WTC11 (cell line): ENCODE measurements at places on chromosomes 7 and 10. TPM values are rescaled to one million over a fixed set of nuclear protein-coding genes. Genes with fewer than 3 reads are reported as not detected.
A peak's percentile ranks its signal among the peaks of the same experiment; 100 is the strongest.

The HOXA9 gene
- not detected in 3 replicates for total RNA-seq

The CDNF gene
- 0.27 to 1.4 TPM (median 0.41 TPM) in 3 replicates for total RNA-seq

DNA sequence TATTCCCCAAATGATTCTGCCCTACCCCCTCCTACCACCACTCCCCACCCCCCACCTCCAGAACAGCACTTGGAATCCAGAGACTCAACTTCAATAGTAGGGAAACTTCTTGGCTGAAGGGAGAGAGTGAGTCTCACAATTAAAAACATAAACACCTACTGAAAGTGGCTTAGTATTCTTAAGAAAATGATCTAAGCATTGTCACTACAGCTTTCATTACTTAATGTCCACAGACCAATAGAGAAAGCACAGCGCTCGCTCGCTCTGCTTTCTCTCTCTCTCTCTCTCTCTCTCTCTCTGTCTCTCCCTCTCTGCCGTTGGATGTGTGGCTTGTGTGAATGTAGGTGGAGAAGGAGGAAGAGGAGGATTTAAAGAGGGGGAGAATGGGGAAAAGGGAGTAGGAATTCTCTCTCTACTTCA lies 1.5 kb upstream of the SEMA3A start:
- DNase-seq, result no peak
- H3K27ac ChIP-seq, result peak overlapping the region; percentile 95
- H3K27me3 ChIP-seq, result no peaks in the 10 kb centered on the region
- no peaks in the 10 kb centered on the region for H3K36me3 ChIP-seq
- H3K4me1 ChIP-seq, result peaks cover 61% of the 10 kb centered on the region
- H3K4me3 ChIP-seq, result peak overlapping the region; percentile 93

DNA sequence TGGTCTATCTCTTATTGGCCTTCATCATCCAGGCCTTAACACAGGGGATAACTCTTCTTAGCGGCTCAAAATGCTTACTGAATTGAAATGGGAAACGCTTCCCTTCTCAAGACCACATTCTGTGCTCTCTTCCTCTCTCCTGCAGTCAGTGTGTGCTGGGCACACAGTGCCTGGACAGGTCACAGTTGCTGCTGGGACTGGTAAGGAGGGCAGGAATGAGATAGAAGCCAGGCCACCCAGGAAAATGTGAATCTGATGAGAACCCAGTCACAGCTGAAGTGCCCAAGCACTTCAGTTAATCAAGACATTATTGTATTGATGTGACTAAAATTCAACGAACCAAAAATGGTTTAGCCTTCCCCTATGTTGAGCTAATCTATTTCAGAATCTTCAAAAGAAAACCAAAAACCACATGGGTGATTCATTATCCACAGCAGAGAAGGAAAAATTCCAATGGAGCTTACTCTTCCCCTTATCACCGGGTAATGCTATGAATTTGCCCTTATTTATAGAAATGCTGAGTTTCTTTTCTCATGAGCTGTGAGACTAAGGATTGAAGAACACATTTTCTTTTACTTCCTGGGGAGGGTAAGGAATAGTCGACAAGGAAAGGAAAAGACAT lies 41.2 kb upstream of the PLPP4 start:
- no peak overlapping the region for H3K4me3 ChIP-seq
- no peak for DNase-seq
- H3K4me1 ChIP-seq, result peaks cover 7% of the 10 kb centered on the region
- no peak overlapping the region for H3K27ac ChIP-seq
- no peaks in the 10 kb centered on the region; the same call in 1 of the 2 replicates for H3K27me3 ChIP-seq
- H3K36me3 ChIP-seq, result no peaks in the 10 kb centered on the region

DNA sequence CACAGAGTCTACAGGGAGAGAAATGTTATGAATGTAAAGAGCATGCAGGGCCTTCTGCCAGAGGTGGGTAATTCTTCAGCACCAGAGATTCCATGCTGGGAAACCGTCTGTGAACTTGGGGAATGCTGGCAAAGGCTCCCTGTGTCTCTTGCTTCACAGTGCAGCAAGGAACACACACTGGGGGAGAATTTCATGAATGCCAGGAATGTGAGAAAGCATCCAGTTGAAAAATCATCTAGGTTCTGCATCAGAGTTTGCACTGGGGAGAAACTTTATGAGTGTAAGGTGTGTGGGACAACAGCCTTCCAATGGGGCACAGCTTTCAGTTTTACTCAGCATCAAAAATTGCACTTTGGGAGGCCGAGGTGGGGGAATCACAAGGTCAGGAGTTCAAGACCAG lies 224.3 kb upstream of the IGFBP3 start:
- H3K27me3 ChIP-seq, result no peaks in the 10 kb centered on the region
- no peaks in the 10 kb centered on the region for H3K36me3 ChIP-seq
- H3K4me1 ChIP-seq, result peaks cover 35% of the 10 kb centered on the region
- peak; percentile 59 for DNase-seq
- H3K4me3 ChIP-seq, result no peak overlapping the region
- peak overlapping the region; percentile 66 for H3K27ac ChIP-seq

- no peak overlapping the region for H3K4me3 ChIP-seq
- H3K27ac ChIP-seq, result peak overlapping the region; percentile 83
- H3K27me3 ChIP-seq, result no peaks in the 10 kb centered on the region
- H3K36me3 ChIP-seq, result peaks cover 58% of the 10 kb centered on the region
Measured at GRCh38 chr10:121524157-121524817, 74.0 kb downstream of the FGFR2 start.

The RPEL1 gene
- total RNA-seq, result 0.09 TPM in 1 of 3 replicates, not detected in the others

The FXYD4 gene
- not detected in 3 replicates for total RNA-seq

GRCh38 chr10:131890276-131891195 lies 10.3 kb upstream of the PPP2R2D start:
- no peaks in the 10 kb centered on the region; the same call in 1 of the 2 replicates for H3K27me3 ChIP-seq
- no peak for DNase-seq
- no peaks in the 10 kb centered on the region for H3K36me3 ChIP-seq
- no peak overlapping the region for H3K4me3 ChIP-seq

- H3K4me1 ChIP-seq, result no peaks in the 10 kb centered on the region
- H3K36me3 ChIP-seq, result peaks cover 20% of the 10 kb centered on the region
- H3K4me3 ChIP-seq, result no peak overlapping the region
- no peaks in the 10 kb centered on the region for H3K27me3 ChIP-seq
- no peak for DNase-seq
Measured at GRCh38 chr7:98193474-98194180, 17.6 kb upstream of the BHLHA15 start.

- peaks cover 25% of the 10 kb centered on the region for H3K36me3 ChIP-seq
- 0 out of 2 replicates have a peak overlapping the region, but pooled peaks have one; percentile 26 for H3K27ac ChIP-seq
- H3K4me3 ChIP-seq, result no peak overlapping the region
- H3K4me1 ChIP-seq, result peaks cover 34% of the 10 kb centered on the region
Measured at GRCh38 chr7:30434140-30434799, 44.3 kb downstream of the NOD1 start.

- H3K4me1 ChIP-seq, result peaks cover 9% of the 10 kb centered on the region
- peaks cover 10% of the 10 kb centered on the region for H3K36me3 ChIP-seq
- H3K27me3 ChIP-seq, result no peaks in the 10 kb centered on the region
- no peak for DNase-seq
- no peak overlapping the region for H3K27ac ChIP-seq
- H3K4me3 ChIP-seq, result no peak overlapping the region
Measured at GRCh38 chr7:29132980-29133379, 13.4 kb downstream of the CPVL start.

The ACTL6B gene
- total RNA-seq, result 0.96 to 1.3 TPM (median 0.99 TPM) in 3 replicates

DNA sequence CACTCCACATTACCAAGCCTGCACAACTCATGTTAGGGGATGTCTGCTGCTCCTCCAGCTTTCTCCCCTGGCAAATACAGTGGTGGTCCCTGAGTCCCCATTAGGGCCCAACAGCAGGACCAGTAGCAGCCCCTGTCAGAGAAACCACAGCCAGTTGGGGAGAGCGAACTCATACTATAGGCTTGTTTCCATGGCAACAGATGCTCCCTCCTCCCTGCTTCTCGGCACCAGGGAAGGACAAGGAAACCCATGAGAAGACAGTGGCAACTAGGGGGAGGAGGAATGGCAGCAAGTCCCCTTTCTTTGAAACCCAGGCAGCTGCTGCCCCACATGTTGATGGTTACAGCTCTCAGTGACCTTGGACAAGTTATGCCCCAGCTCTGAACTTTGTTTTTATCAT lies 326.4 kb downstream of the KCNMA1 start:
- peaks cover 27% of the 10 kb centered on the region for H3K4me1 ChIP-seq
- no peak overlapping the region for H3K4me3 ChIP-seq
- no peaks in the 10 kb centered on the region for H3K36me3 ChIP-seq
- H3K27me3 ChIP-seq, result peaks cover 15% of the 10 kb centered on the region
- H3K27ac ChIP-seq, result no peak overlapping the region
- peak; percentile 23 for DNase-seq

DNA sequence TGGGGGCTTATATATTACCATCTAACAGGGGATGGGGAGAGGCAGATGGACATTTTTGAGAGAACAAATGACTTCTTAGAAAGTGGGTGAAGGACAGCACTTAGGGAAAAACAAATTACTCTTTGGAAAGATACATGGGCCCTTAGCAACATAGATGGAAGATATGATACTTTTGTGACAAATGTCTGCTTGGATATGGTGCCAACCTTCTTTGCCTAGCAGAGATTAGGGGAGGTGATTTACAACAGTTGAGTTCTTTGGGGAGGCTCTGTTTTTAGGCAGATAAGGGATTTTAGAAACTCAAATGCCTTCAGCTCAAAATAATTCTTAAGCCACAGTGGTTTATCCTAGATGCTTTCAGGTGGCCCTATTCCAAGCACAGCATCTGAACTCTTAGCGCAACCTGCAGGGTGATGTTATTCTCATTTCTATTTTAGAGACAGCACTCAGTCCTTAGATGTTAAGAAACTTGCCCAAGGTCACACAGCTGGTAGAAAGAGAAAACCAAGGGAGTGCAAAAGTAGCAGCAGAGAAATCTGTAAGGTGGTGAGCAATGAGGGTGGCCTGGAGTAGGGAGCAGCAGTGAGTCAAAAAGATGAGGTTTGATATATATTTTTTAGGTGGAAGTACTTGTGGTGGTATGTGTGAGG lies 75.1 kb upstream of the KMT2E start:
- H3K4me3 ChIP-seq, result no peak overlapping the region
- H3K27me3 ChIP-seq, result no peaks in the 10 kb centered on the region; the same call in 1 of the 2 replicates
- DNase-seq, result no peak

DNA sequence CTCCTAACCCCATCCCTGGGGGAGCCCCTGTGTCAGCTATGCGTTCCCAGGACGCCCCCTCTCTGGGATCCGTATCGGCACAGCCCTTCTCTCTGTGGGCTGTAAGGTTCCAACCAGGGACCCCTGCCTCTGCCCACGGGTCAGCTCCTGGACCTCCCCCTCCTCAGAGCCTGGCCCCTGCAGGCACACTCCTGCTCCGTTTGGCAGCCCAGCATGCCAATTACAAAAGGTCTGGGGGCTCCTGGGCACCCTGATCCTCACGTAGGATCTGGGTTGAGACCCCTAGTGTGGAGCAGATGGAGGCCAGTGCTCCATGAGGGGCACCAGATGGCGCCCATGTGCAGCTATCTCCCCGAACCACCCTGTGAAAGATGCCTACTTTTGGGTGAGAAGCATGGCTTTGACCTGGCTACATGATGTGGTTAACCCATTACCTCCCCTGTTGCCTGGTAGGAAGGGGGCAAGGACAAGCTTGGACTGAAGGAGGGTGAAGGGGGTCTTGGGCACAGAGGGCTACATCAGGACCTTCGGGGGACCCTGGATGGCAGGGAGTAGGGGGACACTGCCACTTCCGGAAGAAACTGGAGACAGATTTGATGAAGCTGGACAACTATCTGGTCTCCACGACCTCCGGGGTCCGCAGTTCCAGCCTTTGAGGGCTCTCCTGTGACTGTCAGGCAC lies 9.0 kb downstream of the TACR2 start:
- DNase-seq, result no peak
- H3K4me1 ChIP-seq, result peaks cover 40% of the 10 kb centered on the region

DNA sequence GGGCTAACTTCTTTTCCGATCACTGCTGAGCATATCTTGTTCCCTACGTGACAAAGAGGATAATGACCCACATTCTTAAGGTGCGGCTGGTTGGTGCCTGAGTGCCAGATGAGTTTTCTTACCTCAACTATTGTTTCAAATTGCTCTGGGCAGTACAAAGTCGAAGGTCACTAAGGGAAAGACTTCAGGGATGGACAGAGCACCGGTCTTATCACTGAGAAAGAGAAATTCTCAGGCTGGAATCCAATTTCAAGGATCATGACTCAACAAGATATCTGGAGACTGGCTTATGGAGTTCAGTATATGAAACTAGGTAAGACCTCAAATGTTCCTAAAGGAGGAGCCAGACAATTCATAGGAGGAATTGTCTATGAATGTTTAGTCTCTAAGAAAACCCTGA lies 780.3 kb downstream of the SUGCT start:
- H3K4me3 ChIP-seq, result no peak overlapping the region
- no peaks in the 10 kb centered on the region for H3K36me3 ChIP-seq
- no peaks in the 10 kb centered on the region for H3K27me3 ChIP-seq

The OR9A2 gene
- total RNA-seq, result not detected in 3 replicates

DNA sequence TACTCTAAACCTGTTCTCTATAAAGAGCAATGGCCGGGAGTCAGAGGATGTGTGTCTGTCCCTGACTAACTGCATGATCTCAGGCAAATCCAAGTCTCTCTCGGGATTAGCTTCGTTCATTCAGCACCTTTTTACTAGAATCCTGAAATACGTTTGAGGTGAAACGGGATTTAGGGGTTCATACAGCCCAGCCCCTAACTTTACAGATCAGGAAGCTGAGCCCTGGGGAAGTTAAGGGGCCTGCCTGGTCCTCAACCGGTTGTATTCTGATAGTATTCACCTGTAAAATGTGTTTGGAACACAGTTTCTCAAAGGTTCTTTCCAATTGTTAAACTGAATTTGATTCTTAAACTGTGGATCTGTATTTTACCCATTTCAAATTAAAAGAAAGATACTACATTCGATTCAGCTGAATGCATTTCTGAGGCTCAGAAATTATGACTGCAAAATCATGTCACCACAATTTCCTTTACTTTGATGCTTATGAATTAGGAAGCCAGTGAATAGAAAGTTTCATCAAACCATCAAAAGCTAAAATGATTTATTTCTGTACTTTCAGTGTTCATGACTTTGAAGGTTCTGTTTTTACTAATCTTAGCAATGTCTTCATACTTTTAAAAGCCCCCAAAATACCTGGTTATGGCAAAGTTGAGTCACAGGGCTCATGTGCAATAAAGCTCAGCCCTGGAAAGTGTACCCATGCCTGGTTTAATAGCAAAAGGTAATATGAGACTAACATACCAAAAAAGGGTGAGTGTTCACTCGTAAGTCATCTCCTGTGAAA lies 28.9 kb upstream of the EZH2 start:
- no peaks in the 10 kb centered on the region for H3K27me3 ChIP-seq
- H3K27ac ChIP-seq, result no peak overlapping the region
- no peak overlapping the region for H3K4me3 ChIP-seq

DNA sequence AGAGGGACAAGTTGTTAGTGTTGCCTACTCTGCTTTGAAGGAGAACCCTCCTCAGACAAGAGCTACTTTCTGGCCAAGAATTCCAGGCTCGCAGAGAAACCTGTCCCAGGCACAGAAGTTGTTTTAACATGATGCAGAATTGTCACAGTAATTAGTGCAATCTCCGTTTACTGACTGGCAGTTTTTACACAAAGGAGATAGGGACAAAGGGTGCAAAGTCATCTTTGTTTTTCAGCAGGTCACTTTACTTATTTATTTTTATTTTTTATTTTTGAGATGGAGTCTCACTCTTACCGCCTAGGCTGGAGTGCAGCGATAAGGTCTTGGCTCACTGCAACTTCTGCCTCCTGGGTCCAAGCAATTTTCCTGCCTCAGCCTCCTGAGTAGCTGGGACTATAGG lies 12.3 kb downstream of the TCF7L2 start:
- H3K27ac ChIP-seq, result peak overlapping the region; percentile 90
- peaks cover 48% of the 10 kb centered on the region for H3K36me3 ChIP-seq
- H3K4me3 ChIP-seq, result no peak overlapping the region
- H3K27me3 ChIP-seq, result no peaks in the 10 kb centered on the region
- no peak for DNase-seq

The CLEC2L gene
- 0.13 to 0.69 TPM (median 0.44 TPM) in 3 replicates for total RNA-seq
